ENCODE measurements at places on chromosomes 11 and 22. TPM values are rescaled to one million over a fixed set of nuclear protein-coding genes. Genes with fewer than 3 reads are reported as not detected.

GRCh38 chr11:34002420-34002819, 49.1 kb upstream of the CAPRIN1 start:
- no peak for DNase-seq

DNA sequence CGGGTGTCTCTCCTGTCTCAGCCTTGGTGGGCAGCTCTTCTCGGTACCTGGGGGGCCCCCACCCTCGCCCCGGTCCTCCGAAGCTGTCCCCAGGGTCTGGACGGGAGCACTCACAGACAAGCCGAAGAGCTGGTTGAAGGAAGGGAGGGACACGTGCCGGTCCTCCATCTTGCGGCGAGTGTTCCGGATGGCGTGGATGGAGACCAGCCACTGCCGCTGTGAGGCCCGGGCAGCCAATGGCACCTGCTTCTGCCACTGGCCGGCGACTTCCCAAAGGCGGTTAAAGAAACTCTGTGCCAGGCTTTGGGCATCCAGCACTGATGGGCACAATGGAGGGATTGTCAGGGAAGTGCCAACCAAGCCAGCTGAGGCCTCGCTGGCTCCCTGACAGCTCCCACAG, 18.7 kb downstream of the PPM1F start:
- DNase-seq: no peak

- no peak for DNase-seq
Observed at GRCh38 chr22:44628835-44629234, 73.2 kb upstream of the PRR5 start.

The HSCB gene
- total RNA-seq: 14.9 TPM

- peak; percentile 58 for DNase-seq
Observed at GRCh38 chr11:124934862-124935547, 842 bp downstream of the HEPACAM start.

The CCDC89 gene
- not detected for total RNA-seq

The SPA17 gene
- 3.5 TPM for total RNA-seq

DNA sequence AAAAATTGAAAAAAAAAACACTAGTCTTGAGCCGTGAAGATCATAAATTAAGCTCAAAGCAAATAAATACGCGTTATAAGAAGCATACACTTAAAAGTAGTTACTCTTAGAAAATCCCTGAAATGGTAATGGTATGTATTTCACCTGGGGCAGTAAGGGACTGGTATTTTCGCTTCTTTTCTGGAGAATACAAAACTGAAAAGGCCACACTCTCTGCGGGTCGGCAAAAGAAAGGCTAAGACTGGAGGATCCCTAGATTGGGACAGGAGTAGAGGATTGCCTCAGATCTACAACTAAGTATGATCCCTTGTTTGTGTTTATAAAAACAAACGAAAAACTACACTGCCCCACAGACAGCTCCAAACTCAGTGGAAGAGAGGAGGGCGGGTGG, 617 bp downstream of the TSG101 start:
- no peak for DNase-seq

The HARBI1 gene
- total RNA-seq: 5.2 TPM

The UBASH3B gene
- 3.2 TPM for total RNA-seq

- DNase-seq: no peak
Observed at GRCh38 chr11:77026743-77027142, 7.5 kb upstream of the B3GNT6 start.

- no peak for DNase-seq
Observed at GRCh38 chr11:130178441-130179339, 19.1 kb downstream of the ST14 start.

- peak; percentile 24 for DNase-seq
Observed at GRCh38 chr22:35835998-35836691, 118.5 kb downstream of the APOL5 start.

DNA sequence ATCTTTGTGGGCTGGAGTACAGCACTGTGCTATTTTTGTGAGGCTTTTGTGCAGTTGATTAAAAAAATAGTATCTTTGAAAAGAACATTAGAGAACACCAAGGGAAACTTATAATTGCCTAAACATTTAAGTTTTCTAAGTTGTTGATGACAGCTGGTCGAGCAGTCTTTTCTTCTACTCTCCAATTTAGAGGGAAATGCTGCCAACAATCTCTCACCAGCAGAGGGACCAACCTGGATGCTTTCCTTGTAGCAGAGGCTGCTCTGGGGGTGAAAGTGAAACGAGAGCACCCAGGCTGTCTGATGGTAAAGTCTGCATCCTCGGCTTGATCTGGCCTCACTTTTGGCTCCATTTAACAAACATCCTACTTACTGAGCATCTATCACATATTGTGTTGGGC, 1286.5 kb upstream of the TENM4 start:
- no peak for DNase-seq

DNA sequence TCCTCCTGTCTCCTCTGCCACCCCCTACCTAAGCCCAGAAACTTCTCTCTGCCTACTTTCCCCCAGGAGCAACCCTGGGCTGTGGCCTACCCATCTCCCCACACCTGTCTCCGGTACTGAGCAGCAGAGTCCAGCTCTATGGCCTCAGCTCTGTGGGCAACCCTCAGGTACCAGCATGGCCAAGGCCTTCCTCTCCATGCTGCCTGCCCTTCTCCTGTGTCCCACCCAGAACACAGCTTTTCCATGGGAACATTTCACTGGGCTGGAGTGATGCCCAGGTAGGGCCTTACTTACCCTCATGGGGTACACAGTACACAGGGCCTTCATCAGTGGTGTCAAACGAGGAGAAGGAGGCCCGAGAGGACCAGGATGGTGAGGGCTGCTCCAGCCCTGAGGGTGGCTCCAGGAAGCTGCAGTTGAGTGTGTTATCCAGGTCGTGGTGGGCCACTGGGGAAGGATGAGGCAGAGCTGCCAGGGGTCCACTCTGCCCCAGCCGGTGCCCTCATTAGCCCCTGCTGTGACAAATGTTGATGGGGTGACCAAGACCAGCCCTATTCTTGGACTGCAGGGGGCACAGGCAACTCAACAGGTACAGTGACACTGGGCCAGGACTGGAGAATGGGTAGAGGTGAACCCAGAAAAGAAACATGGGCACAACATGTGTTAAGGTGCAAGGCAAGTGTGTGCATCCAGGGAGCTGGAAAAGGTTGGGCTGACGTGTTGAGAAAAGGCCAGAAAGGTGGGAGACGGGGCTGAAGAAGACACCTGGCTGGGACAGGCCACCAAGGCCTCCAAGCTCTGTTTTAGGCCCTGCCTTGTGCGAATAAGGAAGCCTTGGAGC, 10.3 kb downstream of the SCARF2 start:
- DNase-seq: no peak

The GDPD4 gene
- total RNA-seq: not detected

The ELP4 gene
- 12.0 TPM for total RNA-seq

- DNase-seq: no peak
Observed at GRCh38 chr11:62400281-62400680, 18.6 kb upstream of the SCGB1A1 start.

GRCh38 chr22:37442537-37442936, 15.3 kb upstream of the ELFN2 start:
- DNase-seq: no peak

The KCNJ1 gene
- 0.13 TPM for total RNA-seq

GRCh38 chr11:105609832-105610781, at the start of gene GRIA4:
GRIA4 (plus strand) TSS chr11:105610073; CDS start chr11:105610998, 925 bp downstream.
- peak; percentile 46 for DNase-seq

DNA sequence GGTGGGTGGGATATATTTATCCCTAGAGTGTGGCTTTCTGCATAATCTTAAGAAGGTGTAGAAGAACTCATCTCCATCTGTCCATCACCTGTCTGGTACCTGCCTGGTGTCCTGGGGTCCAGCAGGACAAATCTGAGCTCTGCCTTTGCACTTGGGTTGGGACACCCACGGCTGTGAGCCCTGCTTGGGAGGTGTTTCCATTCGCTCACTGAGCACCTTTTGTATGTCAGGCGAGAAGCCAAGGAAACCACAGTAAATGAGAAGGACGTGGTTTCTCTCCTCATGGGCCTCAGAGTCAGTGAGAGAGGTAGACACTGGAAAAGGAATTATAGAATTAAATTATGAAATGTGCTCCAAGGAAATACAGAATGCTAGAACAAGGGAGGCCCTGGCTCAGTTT, 555.9 kb downstream of the MIAT start:
- DNase-seq: no peak

DNA sequence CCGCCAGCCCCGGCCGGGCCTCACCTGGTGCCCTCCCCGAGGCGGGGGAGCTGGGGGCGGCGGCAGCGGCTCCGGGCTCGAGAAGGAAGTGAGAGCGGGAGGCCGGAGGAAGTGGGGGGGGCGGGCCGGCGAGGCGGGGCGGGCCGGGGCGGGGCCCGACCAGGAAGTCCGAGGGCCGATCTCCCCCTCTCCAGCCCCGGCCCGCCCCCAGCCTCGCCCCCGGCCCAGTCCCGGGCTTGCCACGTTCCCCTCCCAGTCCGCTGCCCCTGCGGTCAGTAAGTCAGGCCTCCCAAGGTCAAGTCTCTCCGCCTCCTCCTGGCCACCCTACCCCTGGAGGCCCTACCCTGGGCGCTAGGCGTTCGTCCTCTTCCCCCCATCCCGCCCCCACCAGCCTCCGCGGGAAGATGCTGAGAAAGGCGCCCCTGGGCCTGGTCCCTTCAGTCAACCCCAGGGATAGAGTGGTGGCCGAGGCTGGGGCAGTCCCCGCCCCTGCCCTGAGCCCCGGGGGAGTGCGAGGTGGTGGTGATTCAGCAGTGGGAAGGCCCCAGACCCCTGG, at the start of gene RHOG:
Gene RHOG, minus strand, starts transcription at position 90 of the 556 bp plus-strand sequence. CDS start 12,821 bp downstream, outside the sequence.
- no peak for DNase-seq

Data from dermis microvascular lymphatic vessel endothelial cell (primary cell).